ENCODE measurements at places on chromosomes 1 and 21. TPM values are rescaled to one million over a fixed set of nuclear protein-coding genes. Genes with fewer than 3 reads are reported as not detected.

GRCh38 chr1:44855742-44856141 is 12.7 kb upstream of the PTCH2 start:
- no peak for DNase-seq

GRCh38 chr1:115142616-115143015 is 53.3 kb upstream of the TSPAN2 start:
- DNase-seq = peak; percentile 85

- DNase-seq = peak; percentile 56
Observed at GRCh38 chr1:97929874-97930851, 9.3 kb upstream of the DPYD start.

DNA sequence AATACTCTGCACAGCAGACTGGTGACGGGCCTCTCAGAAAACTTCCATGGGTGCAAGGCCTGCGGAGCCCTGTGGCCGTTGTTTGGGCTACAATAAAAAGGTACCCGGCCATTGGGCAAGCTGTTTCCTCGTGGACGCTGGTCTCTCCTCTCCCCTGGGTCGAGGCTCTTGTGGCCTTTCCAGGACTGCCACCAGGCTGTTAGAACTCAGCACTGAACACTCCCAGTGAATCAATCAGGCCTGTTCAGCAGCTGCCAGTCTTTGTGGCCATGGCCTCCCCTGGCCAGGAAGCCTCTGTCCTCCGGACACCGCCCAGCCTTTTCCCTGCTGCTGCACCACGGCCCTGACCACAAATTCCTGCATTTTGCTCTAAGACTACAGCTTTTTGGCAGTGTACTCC is 33.0 kb upstream of the ACTRT2 start:
- no peak for DNase-seq

GRCh38 chr1:156821801-156822200 is 5.2 kb upstream of the SH2D2A start:
- peak; percentile 39 for DNase-seq

DNA sequence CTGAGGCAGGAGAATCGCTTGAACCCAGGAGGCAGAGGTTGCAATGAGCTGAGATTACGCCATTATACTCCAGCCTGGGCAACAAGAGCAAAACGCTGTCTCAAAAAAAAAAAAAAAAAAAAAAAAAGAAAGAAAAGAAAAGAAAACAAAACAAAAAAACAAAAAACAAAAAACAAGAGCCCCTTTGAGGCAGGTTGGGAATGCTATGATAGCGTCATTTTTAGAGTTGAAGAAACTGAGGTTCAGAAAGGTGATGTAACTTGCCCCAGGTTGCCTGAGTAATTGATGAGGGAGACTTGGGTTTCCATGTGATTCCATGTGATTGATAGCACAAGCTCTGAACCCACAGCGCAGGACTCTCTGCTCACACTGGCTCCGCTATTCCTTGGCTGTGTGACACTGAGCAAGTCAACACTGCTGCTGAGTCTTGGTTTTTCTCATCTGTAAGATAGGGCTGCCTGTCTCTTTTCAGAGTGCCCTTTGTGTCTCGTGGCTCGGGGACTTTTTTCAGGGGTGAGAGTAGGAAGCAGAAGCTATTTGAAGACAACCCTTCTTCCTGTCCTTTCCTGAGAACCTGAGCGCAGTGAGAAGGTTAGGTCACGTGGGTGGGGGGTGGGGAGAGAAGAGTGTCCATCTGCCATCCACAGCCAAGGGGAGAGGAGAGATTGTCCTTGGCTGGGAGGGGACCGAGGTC is 2.5 kb downstream of the CNR2 start:
- no peak for DNase-seq

- DNase-seq = no peak
Observed at GRCh38 chr21:44897326-44898010, 23.2 kb downstream of the ITGB2 start.

GRCh38 chr1:113508364-113509164 is 118.2 kb downstream of the MAGI3 start:
- no peak for DNase-seq

DNA sequence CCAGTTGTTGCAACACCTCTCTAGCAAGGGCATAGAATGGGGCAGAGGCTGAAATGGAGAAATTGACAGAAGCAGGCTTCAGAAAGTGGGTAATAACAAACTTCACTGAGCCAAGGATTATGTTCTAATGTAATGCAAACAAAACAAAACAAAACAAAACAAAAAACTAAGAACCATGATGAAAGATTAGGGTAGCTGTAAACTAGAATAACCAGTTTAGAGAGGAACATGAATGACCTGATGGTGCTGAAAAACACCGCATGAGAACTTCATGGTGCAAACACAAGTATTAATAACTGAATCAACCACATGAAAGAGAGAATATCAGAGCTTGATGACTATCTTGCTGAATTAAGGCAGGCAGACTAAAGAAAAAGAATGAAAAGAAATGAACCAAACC is 1707.7 kb downstream of the BRINP3 start:
- no peak for DNase-seq

DNA sequence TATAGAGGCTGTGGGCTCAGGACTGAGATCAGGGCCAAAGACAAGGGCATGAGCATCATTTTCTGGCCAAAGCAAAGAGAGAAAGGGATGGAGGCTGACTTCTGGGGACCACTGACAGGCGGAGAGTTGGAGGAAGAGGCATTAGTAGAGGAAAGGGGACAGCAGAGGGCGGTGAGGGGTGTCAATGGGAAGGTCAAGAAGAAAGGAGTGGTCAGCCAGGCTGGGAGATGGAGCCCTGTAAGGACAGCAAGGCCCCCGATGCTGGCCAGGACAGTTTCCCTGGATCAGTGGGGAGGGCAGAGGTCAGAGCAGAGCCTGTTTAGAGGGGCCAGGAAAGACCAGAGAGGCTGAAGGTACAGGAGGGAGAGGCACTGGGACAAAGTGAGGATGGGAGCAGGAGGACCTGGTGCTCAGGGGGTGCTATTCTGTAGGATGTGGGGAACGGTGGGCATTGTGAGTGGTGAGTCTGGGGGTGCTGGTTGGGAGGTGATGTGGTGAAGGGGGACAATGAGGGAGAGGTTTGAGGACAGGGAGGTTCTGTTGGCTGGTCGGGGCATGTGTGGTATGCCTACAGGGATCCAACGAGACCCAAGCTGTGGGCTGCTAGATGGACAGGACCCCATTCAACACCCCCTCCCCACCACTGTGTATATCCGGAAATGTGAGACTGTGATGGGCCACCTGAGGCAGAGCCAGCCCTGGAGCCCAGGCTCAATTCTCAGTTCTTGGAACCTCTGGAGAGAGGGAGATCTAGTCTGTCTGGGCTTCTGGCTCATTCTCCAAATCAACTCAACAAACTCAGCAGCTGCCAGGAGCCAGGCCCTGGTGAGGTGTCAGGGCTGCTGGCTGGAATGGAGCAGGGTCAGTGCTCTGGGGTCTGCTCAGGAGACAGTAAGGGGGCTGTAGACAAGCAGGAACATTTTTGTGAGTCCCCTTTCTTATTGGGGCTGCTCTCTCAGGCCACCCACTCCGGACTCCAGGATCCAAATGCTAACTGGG is 1.4 kb upstream of the FAM151A start:
- DNase-seq = no peak

- DNase-seq = no peak
Observed at GRCh38 chr21:39796466-39796865, 51.5 kb downstream of the IGSF5 start.

GRCh38 chr1:161171696-161172095 is 5.5 kb downstream of the PPOX start:
- no peak for DNase-seq

DNA sequence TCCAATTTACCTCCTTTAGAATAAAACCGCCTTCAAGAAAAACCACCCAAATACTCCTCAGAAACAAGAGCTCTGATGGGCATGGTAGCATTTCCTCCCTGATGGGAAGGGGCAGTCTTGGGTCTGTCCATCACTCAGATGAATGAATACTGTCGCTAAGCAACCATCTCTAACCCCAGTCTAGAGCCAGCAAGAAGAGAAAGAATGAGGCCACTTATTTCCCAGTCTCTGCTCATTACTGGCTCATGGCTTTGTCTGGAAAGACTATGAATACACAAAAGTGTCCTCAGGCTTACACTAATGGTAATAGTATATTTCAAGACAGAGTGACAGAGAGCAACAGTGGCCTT is 51.0 kb upstream of the F3 start:
- DNase-seq = no peak

GRCh38 chr1:87400813-87401212 is 72.1 kb downstream of the LMO4 start:
- DNase-seq = no peak

DNA sequence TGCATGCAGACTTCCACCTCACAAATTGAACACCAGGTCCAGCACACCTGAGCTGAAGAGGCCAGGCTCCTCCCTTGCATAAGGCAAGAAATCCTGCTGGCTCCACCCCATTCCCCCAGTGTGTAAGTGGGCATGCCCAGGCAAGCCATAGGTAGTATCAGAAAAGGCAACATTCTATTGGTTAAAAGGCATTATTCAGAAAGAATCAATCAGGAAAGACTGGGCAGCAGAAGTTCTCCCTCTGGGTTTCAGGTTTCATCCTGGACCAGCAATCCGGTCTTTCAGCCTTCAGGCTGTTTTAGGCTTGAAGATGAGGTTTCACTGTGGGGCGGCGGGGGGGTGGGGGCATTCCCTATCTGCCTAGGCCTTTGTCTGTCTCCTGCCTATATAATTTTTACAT is 42.0 kb upstream of the LHX8 start:
- no peak for DNase-seq

DNA sequence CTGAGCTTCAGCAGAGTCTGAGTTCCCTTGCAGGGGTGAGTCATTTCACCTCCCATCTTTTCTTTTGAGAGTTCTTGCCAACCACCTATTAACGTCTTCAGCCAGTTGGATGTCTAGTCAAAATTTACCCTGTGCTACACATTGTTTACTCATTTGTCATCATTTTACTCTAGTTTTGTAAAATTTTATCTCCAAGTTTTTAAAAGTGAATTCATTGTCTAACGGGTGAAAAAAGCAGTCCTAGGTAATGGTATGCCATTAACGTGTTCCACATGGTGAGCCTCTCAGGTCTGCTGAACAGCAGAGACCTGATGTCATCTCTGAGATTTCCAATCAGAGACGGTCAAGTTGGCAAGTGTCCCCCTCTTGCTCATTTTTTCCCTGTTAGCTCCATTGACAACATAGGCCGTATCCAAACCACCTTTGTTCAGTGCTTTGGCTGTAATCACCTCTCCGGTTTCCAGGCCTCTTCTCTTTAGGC is 85.4 kb downstream of the TBX15 start:
- DNase-seq = peak; percentile 61

GRCh38 chr1:157104598-157105293 is 5.1 kb upstream of the ETV3L start:
- DNase-seq = peak; percentile 12

- DNase-seq = peak; percentile 26
Observed at GRCh38 chr1:193060938-193061337, 1.5 kb downstream of the RO60 start.

GRCh38 chr21:34877485-34878128 is 171.5 kb downstream of the RUNX1 start:
- DNase-seq = no peak

DNA sequence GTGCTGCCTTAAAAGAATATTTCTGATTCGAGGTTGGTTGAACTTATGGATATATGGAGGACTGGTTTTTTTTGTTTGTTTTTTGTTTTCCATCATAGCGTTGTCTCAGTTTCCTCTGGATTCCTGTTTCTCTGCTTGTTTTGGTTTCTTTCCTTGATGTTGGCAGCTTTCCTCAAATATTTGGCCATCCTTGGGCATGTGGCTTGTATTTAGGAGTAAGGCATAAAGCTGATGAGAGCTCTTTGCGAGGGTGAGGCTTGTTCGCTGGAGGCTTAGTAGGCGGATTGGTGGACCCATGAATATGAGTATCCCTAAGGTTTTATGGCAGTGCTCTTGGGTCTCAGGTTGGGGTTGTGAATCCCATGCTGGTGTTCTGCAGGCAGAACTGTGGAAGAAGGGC is 22.9 kb downstream of the DYRK1A start:
- peak; percentile 42 for DNase-seq

GRCh38 chr21:38467911-38468310 is 30.4 kb downstream of the ERG start:
- no peak for DNase-seq

GRCh38 chr1:115222616-115223402 is 115.2 kb downstream of the NGF start:
- no peak for DNase-seq

DNA sequence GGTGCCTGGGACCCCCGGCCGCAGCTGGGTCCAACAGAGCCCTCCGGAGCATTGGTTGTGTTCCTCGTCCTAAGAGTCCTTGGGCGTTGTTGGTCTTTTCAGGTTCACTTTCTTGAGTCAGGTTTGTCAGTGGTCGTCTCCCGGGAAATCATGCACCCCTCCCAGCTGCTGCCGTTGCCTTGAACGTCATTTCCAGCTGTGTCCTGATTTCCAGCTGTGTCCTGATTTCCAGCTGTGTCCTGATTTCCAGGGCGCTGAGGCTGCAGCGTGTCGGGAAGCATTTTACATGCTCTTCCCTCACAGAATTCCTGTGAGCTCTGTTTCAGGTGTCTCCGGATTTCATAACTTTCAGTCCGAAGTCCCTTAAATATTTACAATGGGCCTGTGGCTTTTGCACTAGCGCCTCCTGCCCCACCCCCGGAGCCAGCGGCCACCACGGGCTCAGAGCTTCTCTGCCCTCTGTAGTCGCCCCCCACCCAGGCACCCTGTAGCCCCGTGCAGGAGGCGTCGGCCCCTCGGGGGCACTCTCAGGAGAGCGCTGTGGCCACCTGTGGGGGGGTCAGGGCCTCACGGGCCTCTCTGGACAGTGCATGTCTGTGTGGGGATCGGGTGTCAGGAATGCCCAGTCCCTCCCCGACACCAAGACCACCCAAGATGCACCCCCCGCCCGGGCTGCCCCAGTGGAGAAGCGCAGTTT is 66.7 kb downstream of the COL18A1 start:
- DNase-seq = peak; percentile 82

Gene BATF3
- total RNA-seq = not detected

Gene FCGR1A
- total RNA-seq = not detected

Gene SF3B4
- total RNA-seq = 24.9 TPM

Gene FMO1
- 7.8 TPM for total RNA-seq

All from fibroblast of the aortic adventitia (primary cell).